ENCODE measurements at places on chromosomes 2 and 18.

DNA sequence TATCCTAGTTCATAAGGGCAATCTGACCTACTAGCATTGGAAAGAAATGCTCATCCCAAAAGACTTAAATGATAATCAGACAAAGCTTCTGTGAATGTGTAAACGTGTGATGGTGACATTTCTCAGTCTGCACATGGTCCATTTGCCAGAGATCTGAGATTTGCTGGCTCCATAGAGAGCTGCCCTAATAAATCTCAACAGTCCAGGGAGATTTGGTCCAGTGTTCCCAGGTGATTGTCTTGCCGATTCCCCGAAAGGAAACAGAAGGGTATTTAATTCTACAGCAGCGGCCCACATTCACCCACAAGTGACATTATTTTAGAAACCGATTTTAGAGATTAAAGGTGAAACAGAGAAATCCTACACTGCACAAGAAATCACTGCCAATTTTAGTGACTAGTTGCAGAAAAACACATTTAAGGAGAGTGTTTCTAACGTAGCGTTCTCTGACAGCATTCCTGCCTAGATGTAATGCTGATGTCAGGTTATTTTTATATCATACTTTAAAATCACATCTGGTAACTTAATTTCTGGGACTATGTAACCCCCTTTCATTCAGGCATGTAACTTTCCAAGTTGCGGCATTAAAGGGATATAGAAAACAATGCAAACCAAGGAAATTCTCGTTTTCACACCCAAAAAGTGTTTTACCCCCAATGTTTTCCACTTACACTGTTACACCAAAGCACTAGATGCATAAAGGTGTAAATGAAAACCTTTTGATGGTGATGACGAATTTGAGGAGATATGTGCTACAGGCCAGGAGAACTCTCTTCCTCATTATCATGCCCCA lies 231.9 kb upstream of the FN1 start:
- DNase-seq: no peak

GRCh38 chr18:4333043-4333442 lies 122.1 kb downstream of the DLGAP1 start:
- no peak for DNase-seq

- DNase-seq: no peak
Observed at GRCh38 chr18:73007195-73007914, 139.6 kb upstream of the NETO1 start.

- DNase-seq: peak; percentile 6
Observed at GRCh38 chr2:26246818-26247217, 2.1 kb downstream of the HADHB start.

- DNase-seq: no peak
Observed at GRCh38 chr2:119637371-119637770, 41.6 kb upstream of the TMEM177 start.

DNA sequence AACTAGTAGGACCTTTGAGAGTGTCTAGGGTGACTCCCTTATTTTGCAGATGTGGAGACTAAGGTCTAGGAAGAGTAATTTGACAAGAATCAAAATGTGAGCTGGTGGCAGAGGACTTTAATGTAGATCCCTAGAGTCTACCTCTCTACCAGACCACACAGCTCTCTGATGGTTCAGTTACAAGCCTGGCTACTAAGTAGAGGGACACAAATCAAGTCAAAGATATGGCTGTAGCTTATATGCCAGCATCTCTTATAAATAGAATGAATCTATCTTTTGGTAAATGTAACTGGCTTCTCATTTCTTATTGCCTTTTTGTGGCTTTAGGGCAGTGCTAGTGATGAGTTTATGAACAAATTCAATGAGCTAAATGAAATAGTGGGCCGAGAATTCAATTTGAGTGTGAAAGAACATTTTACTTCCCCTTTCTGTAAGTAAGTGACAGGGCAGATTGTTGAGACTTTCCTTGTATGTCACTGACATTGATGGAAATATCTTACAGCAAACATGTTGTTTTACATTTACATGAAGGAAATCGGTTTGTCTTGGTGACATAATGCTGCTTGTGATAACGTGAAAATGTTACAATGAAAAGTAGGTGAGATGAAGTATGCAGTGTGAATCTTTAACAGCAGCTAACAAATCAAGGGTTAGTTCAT lies 28.3 kb downstream of the CSRNP3 start:
- DNase-seq: no peak

GRCh38 chr2:97763176-97763845 lies 49.9 kb downstream of the ZAP70 start:
- DNase-seq: no peak

DNA sequence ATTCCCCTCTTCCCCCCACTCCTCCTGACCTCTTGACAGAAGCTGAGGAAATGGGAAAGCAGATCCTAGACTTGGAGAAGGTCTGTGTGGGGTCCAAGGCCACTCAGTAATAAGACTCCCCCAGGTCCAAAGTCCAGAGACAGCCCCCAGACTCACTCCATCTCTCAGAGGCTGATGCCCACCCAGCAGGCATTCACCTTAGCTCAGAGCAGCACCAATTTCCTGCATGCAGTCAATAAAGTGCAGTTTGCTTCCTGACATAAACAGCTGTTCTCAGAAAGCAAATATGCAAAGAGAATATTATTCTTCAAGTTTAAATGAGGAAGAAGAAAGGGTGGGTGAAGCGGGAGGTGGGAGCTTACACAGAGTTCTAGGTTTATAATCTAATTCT lies 84.1 kb upstream of the RTN4 start:
- no peak for DNase-seq

- DNase-seq: no peak
Observed at GRCh38 chr18:28080876-28081300, 96.0 kb downstream of the CDH2 start.

DNA sequence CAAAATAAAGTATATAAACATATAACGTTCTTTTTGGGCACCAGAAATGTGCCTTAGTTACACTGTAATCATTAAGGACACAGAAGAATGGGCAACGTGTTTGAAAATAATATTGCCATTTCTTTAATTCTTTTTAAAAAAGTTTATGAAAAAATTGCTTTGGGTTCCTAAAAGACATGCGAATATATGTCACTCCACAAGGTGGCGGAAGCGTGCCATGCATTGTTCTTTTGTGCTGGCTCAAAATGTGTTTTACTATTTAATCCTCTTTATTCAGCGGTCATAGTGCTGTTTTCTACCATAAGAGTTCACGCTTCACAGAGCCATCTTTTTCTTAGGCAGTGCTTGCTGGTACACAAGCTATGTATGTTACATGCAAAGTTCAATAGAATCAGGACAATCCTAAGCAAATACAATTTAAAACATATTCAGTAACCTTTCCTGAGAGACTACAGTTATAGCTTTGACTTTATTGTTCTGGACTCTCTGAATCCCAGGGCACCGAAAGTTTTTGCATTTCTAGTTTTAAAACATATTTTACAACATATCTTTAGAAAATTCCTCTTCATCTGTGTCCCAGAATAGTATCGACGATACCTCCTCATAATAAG lies 147.8 kb upstream of the ERBB4 start:
- DNase-seq: peak; percentile 35

DNA sequence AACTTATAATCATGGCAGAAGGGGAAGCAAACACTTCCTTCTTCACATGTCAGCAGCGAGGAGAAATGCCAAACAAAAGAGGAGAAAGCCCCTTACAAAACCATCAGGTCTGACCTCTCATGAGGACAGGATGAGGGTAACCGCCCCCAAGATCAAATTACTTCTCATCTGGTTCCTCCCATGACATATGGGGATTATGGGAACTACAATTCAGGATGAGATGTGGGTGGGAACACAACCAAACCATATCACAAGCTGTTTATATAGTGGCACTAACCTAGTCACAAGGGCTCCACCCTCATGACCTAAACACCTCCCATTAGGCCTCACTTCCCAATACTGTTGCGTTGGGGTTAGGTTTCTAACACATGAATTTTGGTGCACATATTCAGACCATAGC lies 110.0 kb downstream of the OSBPL6 start:
- DNase-seq: no peak

DNA sequence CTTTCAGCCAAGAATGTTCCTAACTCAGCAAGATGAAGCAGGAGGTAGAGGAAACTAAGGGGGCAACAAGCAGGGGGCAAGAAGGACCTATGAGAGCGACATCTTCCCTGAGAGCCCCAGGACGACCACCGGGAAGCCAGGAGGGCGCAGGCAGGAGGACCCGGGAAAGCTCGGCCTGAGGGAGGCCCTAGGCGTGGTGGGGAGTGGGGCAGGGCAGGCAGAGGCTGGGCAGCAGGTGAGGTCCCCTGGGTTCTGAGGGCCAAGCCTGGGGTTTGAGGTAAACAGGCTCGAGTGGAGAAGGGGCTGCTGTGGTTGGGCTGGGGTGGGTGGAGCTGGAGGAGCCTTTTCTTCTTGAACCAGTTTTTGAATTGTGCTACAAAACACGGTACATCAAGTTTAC lies 1.3 kb upstream of the ALPI start:
- DNase-seq: no peak

DNA sequence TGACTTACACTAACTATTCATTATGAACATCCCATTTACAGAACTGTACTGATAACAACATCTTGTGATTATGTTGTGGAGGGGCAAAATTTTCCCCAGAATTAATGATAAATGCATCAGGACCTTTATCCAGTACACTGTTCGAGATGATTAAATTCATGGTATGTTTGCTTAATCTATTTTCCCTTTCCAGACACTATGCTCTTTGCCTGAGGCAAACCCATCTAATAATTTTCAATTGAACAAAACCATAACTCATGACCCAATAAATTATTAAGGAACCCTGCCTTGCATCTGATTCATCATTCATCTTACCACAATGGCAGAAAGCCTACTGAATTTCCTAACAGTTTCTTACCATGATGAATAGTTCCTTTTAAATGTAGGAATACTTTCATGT lies 385.0 kb downstream of the DSEL start:
- DNase-seq: no peak

DNA sequence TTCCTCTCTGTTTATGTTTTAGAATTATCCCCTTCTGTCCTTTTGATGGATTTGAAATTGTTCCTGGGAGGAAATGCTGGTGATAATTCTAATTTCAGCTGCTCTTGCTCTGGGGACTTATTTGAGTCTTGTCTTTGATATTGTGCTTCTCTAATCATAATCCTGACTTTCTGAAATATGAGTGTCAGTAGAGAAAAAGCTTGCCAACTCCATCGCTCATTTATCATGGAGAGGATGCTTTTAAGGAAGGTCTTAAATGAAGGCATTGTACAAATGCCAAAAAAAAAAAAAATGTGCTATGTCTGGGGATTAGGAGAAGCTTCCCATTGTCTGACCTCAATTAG lies 159.5 kb downstream of the NYAP2 start:
- DNase-seq: no peak

GRCh38 chr2:45257820-45258219 lies 248.6 kb upstream of the SIX2 start:
- DNase-seq: no peak

DNA sequence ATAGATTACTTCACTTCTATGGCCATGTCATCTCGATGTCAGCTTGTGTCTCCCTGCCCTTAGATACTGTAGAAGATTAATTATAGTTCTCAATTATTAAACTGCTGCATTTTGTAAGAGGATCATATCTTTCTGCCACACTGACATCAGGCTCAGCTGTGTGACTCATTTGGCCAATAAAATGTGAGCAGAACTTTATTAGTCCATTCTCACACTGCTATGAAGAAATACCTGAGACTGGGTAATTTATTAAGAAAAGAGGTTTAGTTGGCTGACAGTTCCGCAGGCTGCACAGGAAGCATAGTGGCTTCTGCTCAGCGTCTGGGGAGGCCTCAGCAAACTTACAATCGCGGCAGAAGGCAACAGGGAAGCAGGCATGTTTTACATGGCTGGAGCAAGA lies 290.4 kb downstream of the RAD51AP2 start:
- no peak for DNase-seq

DNA sequence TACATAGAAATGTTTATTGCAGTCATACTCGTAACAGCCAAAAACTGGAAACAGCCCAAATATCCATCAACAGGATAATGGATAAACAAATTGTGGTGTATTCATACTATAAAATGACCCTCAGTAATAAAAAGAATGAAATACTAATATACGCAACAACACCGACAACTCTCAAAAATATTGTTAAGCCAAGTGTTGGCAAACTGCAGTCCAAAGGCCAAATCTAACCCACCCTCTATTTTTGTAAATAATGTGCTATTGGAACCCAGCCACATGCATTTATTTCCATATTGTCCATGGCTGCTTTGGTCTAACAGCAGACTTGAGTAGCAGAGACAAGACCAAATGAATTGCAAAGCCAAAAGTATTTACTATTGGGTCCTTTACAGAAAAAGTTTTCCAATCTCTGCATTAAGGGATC lies 151.0 kb downstream of the MREG start:
- DNase-seq: no peak

DNA sequence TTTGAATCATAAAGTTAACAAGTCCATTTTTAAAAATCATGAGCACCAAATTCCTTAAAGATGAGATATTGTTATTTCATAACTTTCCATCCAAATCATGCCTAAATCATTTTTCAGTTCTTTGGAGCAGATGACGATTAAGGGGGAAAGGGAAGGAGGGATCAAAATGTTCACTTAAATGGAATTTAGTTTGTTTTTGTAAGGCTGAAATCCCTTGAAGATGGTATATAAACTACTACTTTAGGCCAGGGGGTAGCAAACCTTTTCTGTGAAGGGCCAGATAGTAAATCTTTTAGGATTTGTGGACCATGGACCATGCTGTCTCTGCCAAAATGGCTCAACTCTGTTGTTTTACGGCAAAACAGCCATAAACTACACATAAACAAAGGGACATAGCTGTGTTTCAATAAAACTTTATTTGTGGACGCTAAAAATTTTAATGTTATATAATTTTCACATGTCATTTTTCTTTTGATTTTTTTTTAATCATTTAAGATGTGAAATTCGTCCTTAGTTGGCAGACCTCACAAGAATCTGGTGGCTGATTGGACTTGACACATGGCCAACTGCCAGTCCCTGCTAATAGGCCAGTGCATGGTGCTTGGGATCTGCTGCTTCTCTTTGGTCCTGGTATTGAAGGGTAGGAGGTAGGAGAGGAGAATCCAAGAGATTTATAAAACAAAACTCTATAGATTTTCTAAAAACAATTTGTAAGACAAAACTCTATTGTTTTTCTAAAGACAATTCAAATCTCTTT lies 52.0 kb upstream of the RTN4 start:
- no peak for DNase-seq

GRCh38 chr2:24675338-24675737 lies 117.9 kb downstream of the PTRHD1 start:
- DNase-seq: no peak
